Right atrium auricular region (tissue), 2 donors: ENCODE measurements at places on chromosomes 6 and 20. TPM values are rescaled to one million over a fixed set of nuclear protein-coding genes. Genes with fewer than 3 reads are reported as not detected.

DNA sequence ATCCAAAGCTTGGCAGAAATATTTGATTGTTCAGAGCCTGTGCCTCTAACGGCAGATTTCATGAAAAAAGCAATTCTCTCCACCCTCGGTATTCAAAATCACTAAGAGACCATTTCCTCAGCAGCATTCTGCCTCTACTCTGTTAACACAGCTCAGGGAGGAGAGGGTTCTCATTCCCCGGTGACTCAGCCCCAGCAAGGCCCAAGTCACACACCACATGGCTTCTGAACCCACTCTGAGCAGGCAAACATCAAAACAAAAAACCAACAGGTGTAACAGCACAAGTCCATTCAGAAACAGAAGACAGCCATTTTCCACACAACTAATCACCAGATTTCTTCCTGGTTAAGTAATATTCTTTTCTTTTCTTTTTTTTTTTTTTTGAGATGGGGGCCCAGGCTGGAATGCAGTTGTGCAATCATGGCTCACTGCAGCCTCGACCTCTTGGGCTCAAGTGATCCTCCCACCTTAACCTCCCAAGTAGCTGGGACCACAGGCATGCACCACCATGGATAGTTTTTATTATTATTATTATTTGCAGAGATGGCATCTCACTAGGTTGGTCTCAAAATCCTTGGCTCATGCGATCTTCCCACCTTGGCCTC is 55.4 kb downstream of the GFOD1 start:
- no peak for DNase-seq

Gene LY6G5C
- total RNA-seq = 1.2 TPM

- no peak for DNase-seq
Observed at GRCh38 chr6:139909992-139910391, 535.5 kb upstream of the CITED2 start.

Gene SASH1
- 42.3 TPM for total RNA-seq

DNA sequence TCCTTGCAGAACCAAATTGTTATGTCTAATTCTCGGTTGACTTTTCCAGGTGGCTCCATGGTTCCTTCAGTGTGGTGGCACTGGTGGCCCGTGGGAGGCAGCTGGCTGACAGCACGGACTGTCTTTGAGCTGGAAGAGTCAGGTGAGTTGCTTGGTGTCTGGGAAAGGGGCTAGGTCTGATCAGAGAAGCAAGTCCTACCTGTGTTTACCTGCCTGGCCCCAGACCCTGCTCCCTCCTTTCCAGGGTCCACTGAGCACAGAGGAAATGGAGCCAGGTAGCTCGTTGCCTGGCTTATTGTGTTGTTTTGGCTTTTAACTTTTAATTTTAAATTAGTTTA is 111.8 kb downstream of the BANF2 start:
- DNase-seq = no peak

DNA sequence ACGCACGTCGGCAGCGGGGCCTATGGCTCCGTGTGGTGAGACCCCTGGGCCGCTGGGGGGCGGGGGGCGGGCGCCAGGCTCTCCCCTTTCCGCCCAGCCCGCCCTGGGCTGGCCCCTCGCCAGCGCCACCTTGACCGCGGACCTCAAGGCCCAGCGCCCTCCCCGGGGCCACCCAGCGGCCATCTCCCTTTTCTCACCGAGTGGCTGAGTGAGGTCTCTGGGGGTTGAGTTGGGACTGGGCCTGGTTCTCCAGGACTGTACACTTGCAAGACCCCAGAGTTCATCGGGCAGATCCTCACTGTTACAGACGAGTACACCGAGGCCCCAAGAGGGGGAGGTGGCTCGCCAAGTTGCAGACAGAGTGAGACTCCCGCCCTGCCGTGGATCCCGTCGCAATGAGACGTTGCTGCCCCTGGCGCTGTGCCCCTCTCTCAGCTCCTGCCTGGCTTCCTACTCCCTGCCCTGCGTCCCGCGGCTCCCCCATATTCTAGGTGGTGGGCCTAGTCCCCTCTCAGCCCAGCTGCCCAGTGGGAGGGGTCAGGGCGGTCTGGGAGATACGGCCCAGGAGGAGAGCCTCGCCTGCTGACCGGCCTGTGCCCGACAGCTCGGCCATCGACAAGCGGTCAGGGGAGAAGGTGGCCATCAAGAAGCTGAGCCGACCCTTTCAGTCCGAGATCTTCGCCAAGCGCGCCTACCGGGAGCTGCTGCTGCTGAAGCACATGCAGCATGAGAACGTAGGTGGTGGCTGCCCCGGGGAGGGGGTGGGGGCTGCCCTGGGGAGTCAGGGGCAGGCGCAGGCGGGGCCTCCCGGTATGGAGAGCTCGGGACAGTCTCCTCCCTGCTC is 576 bp downstream of the MAPK13 start:
- DNase-seq = no peak

Gene DEFB125
- not detected for total RNA-seq

Gene CST3
- 914 TPM for total RNA-seq

DNA sequence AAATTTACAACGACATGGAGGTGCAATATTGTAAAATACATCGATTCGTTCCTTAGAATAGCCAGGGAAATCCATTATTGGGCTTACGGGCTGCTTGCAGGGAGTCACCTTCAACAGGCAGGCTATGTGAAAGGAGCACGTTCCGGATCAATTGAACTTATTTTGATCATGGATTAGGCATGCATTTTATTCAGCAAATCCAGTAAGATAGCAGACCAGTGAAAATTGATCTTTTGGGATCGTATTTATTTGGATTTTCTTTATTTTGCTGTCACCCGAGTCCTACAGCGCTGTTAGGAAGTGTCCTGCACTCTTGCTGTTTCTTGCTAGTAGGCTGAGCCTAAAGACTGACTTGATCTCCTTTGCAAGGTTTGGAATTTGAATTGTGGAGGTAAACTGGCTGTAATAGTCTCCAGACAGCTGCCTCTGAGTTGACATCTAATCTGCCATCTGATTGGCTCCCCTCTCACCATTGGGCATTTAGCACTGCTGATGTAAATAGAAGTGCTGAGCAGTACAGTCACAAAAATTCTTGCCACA is 3.0 kb downstream of the ARID1B start:
- no peak for DNase-seq
